ENCODE measurements at places on chromosomes 3 and 15.
A peak's percentile ranks its signal among the peaks of the same experiment; 100 is the strongest.

DNA sequence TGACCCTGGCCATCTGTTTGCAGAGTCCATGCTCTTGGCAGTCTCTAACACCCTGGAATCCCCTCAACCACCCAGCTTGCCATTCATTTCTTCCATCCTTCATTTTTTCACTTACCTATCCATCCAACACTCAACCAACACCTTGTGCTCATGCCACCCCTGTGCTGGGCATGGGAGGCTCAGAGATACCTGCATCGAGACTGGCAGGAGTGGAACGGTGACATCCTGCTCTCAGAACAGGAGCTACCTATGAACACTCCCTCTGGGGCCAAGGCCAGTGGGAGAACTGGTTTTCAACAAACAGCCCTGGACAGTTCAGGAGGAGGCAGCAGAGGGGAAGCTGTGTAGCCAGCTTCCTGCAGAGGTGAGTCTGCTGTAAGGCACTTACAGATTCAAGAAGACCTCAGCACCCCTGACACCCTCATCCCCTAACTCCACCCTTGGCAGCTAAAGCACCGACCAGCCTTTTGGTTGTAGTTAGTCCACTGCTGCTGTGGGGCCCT, 19.5 kb upstream of the ATP2B2 start:
- DNase-seq, result no peak

GRCh38 chr15:49085696-49086459, 39.6 kb upstream of the SECISBP2L start:
- no peak for DNase-seq

DNA sequence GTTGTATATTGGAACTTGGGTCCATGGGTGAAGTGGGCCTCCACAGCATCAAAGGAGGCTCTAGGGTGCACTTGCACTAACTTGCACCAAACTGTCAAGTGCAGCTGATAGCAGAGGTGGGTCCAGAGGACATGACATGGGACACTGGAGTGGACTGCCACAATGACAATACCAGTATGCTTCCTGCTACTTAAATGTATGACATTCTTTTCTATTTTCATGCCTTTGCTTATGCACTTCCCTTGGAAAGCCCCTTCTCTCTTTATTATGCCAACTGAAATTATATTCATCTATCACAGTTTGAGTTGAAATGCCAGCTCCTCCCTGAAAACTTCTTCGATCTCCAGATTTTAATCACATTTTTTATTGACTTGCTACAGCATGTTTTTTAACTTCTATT, 101.8 kb downstream of the CFAP20DC start:
- no peak for DNase-seq

DNA sequence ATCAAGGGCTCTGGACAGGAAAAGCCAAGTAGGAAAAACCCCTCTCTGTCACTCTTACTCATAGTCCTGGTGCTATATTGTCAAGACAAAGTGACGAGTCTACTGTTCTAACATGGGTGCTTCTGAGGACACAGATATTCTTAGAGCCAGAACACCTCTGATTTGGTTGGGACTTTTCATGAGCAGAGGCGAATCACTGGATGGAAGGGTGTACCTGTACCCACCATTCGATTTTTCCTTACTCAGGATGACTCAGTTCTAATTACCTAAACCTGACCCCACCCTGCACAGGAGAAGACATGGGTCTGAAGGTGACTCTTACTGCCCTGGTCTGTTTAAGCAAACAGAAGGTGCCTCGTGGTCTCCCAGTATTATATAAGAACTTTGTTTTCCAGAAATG, 58.5 kb downstream of the ABCC5 start:
- no peak for DNase-seq

DNA sequence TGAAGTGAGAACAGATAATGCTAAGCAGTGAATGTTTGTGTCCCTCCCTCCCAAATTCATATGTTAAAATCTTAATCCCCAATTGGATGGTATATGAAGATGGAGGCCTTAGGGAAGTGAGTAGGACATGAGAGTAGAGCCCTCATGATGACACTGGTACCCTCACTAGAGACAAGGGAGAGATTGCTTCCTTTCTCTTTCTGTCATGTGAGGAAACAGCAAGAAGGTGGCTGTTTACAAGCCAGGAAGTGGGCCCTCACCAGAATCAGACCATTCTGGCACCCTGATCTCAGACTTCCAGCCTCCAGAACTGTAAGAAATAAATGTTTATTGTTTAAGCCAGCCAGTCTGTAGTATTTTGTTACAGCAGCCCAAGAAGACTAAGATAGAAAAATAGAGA, 209.5 kb downstream of the SATB1 start:
- no peak for DNase-seq

DNA sequence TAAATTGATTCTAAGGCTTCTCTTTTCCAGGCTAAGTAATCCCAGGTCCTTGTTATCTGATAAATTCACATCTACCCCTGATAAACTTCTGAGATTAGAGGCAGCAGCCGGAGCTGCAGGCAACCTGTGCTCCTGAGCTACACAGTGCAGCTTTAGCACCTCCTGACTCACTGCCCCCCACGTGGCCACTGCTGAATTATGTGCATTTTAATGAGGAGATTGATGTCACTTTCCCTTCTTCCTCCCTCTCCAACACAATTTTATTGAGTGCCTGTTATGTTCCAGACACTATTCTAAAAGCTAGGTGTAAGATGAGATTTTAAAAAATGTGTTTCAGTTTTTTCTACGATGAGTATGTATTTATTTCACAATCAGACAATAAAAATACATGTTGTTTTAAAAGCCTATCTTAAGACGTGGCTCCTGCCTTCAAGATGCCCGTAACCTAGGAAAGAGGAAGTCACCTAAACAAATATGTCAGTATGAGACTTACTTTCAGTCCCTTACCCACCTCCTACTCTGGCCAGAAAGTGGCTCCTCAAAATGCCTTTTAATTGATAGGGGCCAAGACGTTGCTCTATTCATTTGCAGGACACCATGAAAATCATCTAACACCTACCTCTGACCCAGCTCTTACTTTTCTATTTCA, 161.5 kb upstream of the PFN2 start:
- no peak for DNase-seq

DNA sequence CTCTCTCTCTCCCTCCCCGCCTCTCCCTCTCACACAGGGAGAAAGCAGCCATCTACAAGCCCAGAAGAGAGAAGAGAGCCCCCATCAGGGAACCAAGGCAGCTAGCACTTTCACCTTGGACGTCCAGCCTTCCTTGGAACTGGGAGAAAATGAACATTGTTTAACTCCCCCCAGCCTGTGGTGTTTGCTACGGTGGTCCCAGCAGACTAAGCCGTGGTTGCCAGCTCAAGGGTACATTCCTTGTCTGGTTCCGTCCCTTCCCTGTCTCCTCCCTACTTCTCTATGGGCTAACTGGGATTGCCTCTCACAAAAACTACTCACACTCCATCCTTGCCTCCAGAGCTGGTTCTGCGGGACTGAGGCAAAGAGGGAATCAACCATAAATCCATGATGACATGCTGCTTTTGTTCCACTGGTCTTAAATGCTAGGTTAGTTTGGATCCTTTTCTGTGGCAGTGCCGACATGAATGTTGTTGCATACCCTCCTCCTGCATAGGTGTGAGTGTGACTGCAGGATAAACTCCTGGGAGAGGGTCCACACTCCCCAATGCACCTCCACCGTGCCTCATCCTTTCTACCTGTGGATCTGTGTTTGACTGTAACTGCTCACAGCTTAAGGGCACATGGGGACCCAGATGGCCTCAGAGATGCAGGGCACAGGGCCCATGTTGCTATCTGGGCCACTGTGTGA, 12.0 kb downstream of the C3orf22 start:
- DNase-seq, result no peak

GRCh38 chr15:65355988-65356353, 21.8 kb downstream of the IGDCC3 start:
- no peak for DNase-seq

- DNase-seq, result no peak
These were observed 386.3 kb upstream of the NR2F2 start for GRCh38 chr15:95944193-95944592.

DNA sequence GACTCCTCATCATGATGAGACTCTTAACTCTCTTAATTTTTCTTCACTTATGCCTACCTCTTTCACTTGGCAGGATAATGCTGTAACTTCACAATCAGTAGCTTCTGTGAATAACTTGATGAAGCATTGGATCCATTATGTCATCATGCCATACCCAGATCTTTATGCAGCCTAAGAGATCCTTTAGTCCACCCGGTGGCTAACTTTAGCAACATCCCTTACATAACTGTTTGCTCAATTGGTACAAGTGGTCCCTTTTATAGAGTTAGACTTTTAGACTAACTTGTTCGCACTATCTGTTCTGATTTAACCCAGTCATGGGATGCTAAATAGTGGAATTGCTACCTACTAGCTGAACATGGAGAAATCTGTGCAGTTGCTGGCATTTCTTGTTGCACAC, 184.5 kb downstream of the USP13 start:
- no peak for DNase-seq

GRCh38 chr15:63663906-63664305, 66.7 kb downstream of the FBXL22 start:
- no peak for DNase-seq

- peak; percentile 17 for DNase-seq
These were observed 45.8 kb upstream of the FBXL22 start for GRCh38 chr15:63551400-63551799.

DNA sequence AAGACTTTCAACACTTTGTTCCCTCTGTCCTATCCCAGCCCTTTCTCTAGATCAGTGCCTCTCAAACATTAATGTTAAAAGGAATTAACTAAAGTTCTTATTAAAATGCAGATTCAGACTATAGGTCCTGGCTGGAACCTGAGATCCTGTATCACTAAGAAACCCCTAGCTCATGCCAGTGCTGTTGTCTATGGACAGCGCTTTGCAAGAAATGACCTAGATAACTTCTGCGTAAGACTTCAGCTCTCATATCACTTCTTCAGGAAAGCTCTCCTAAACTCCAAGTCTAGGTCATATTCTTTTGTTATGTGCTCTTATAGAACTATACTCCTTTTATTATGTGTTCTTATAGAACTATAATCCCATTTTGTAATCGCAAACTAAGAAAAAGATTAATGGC, 67.8 kb upstream of the CDIN1 start:
- DNase-seq, result no peak

DNA sequence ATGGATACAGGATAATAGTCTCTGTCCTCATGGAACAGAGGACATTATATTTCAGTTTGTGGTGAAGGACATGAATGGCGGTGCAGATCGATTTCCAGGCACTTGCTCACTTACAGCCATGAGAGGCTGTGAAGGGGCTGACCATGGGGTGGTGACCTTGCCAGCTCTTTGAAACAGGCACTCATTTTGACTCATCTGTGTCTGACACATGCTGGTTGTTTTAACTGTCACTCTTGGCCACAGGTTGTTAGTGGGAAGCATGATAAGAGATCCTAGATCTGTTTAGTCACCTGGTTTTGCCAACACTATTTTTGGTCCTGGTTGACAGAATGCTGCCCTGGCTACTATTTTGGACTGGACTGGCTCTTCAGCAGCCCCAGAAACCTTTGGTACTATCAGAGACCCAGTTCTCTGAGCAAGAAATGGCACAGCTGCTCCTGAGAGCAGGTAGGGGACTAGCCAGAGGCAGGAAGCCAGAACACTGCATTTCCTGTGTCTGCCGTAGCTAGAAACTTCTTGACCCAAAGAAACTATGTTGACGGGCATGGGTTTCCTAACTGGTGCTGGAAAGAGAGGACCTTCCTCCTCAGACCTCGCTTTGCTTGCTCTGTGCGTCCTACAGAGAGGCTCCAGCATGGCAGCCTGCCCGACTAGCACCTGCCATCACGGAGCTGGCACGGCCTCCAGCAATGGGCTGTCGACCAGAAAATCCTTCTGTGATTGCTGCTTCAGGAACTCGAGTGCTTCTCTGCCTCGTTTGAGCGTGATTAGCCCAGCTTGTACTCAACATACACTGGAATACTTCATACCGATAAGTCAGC, 6.3 kb downstream of the PXYLP1 start:
- DNase-seq, result peak; percentile 40

DNA sequence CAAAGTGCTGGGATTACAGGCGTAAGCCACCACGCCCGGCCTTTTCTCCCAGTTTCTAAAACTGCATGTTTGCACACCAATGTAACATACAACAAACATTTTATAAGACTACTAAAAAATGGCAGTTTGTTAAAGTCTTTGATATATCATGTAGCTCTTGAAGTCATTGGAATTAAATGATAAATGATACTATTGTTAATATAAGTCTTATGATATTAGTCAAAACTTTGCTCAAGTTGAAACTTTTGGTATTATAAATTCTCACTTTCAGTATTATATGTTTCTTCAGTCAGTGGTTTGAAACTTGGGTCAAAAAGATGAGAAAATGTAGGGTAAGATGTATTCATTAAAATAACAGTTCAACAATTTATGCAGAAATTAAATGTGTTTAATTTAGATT, 117.6 kb upstream of the TBL1XR1 start:
- DNase-seq, result no peak

DNA sequence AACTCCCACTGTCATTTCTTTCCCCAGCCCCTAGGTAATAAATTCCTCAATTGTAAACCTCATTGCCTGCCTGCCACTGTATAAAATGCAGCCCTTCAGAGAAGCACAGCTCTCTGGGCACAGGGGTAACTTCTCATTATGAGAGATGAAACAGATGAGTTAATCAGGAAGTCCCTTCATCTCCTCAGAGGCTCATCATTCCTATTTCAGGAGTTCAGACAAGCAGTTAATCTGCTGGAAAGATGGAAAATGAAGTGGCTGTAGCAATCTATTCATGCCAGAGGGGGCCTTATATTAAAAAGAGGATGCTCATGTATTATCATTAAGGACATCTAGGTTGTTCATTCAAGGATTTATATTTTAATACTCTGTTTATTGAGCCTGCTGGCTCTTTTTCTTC, 519.5 kb upstream of the LMCD1 start:
- DNase-seq, result no peak

DNA sequence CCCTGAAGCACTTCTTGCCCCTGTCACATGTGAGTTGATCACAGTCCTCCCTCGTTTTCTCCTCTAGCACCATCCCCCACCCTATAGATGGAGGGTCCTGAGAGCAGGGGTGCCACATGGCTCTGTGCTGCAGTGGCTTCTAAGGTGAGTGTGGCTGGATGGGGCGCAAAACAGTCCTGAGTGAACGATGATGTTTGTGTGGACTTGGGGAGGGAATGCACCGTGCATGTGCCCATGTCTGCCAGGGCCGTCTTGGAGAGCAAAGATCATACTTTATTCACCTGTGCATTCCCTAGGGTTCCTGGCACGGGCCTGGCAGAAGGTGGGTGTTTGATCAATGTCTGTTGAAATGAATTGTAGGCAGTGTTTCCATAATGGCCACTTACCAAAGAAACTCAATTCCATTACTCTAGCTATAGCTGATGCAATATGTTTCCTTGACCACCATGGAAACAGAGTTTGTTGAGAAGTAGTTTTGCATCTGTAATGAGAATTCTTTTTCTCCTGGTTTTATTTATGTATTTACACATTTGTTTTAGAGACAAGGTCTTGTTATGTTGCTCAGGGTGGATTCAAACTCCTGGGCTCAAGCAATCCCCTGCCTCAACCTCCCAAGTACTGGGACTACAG, 58.0 kb downstream of the ABTB1 start:
- no peak for DNase-seq

DNA sequence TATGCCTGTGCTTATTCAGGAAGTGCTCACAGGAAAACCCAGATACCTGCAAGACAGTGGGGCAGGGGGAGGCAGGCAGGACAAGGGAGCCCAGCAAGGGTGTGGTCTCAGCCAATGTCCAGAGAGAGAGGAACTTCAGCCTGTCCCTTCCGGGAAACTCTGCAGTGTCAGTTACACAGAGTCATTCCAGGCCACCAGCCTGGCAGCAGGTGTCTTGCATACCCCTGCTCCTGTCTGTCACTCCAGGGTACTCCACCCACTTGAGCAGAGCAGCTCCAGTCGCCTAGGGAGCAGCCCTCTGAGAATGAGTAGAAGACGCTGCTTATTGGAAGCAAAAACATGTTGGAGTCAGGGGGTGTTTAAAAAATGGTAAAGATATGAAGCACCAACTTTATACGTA, 431.2 kb upstream of the RGMA start:
- no peak for DNase-seq

All from RPMI7951 (cell line).